ENCODE measurements at places on chromosomes 3 and 15. TPM values are rescaled to one million over a fixed set of nuclear protein-coding genes. Genes with fewer than 3 reads are reported as not detected.

GRCh38 chr15:31272558-31273257 is 53.9 kb upstream of the KLF13 start:
- no peaks in the 10 kb centered on the region for H3K4me1 ChIP-seq
- H3K27me3 ChIP-seq: no peaks in the 10 kb centered on the region
- no peaks in the 10 kb centered on the region for H3K36me3 ChIP-seq
- H3K27ac ChIP-seq: no peak overlapping the region
- DNase-seq: no peak

Gene GLDN
- total RNA-seq: 26.0 TPM

Gene PLA2G4E
- not detected for total RNA-seq

DNA sequence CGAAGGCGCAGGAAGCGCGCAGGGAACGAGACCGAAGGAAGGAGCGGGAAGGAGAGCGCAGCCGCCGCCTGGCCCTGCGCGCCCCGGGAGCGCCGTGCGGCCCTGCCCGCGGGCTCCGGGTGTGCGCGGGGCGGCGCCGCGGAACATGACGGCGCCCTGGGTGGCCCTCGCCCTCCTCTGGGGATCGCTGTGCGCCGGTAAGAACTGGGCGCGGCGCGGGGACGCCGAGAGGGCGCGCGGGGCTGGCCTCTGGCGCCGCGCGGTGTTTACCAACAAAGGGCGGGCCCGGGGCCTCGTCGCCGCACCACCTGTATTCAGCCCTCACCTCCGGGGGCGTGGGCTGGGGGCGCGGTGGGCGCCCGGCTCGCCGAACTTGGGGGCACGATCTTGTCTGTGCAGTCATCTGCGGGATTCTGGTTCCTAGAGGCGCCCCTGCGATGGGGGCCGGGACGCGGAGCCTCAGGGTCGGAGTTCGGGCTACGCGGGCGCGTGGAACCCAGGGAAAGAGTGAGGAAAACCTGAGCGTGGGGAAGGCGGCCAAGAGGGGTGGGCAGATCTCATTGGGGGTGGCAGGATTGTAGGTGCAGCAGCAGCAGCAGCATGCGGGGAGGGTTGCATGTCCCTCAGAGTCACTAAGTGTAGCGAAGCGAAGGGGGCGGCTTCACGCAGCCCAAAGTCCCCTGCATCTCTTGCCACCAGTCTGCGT is 641 bp downstream of the ACVR2B start:
- peaks cover 10% of the 10 kb centered on the region for H3K4me1 ChIP-seq
- H3K4me3 ChIP-seq: peak overlapping the region; percentile 94
- H3K36me3 ChIP-seq: no peaks in the 10 kb centered on the region
- DNase-seq: no peak
- peak overlapping the region; percentile 53 for H3K27ac ChIP-seq

Measured in thoracic aorta (tissue), 2 donors.